Dermis blood vessel endothelial cell (primary cell): ENCODE measurements at places on chromosomes 16 and 17.

GRCh38 chr16:24580665-24581064 lies 41.3 kb downstream of the RBBP6 start:
- DNase-seq: peak; percentile 55

DNA sequence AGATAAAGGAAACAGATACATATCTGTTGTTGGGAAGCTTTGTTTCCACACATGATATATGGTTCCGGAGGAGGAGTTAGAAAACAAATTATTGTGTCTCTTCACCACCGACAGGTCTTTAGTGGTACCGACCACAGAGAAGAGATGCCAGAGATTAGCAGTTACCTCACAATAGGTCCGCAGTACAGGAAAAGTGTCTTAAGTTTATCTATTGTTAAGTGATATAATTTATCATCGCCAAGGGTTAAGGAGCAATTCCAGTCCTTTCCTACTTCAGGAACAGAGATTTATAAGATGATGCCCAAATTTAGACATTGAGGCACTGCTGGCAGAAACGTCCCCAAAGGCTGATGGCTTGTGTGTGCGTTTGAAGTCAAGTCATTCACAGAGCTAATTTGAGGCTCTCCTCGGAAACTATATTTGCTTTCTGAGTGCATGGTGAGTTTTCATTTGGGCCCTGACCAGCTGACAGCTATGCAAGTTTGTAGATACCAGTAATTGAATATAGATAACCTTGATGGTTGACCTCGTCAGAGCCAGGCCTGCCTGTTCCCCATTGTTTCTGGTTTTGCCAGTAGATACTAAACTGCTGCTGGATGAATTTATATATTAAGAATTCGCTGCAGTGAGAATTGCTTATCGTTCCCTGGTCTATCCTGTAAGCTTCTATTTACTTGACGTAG lies 196.4 kb upstream of the IRX3 start:
- no peak for DNase-seq

DNA sequence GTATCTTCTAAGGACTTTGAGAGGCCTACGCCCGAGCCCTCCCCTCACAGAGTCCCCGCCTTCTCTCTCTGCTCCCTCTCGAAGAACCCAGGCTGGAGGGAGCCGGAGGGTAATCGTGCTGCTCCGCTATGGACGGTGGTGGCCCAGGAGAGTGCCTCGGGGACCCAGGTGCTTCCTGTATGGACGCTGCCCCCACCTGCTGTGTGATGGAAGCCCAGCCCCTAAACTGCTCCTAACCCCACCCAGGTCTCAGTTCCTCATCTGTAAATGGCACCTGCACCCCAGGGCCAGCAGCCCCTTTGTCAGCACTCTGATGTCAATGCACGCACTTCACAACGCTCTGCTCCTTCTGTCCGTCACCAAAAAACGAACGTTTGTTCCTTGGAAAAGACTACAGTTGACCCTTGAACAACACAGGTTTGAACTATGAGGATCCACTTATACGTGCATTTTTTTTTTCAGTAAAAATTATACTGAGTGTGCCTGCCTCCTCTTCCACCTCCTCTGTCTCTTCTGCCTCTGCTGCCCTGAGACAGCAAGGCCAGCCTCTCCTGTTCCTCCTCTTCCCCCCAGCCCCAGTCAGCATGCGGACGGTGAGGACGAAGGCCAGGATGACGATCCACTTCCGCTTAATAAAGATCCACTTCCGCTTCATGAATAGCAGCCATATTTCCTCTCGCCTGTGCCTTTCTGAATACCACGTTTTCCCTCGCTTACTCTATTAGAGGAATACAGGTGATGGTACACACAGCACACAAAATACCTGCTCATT lies 118.3 kb downstream of the BANP start:
- no peak for DNase-seq

GRCh38 chr17:63641692-63642448 lies 19.7 kb downstream of the MAP3K3 start:
- DNase-seq: no peak
